ENCODE measurements at places on chromosomes 12 and 14. TPM values are rescaled to one million over a fixed set of nuclear protein-coding genes. Genes with fewer than 3 reads are reported as not detected.

CLEC1A gene
- total RNA-seq, result not detected

NINJ2 gene
- total RNA-seq, result not detected

SLC4A8 gene
- total RNA-seq, result 5.2 TPM

CKB gene
- 31.7 TPM for total RNA-seq

YBX3 gene
- 60.8 TPM for total RNA-seq

TUNAR gene
- not detected for total RNA-seq

GRCh38 chr12:18651525-18651924 lies 86.3 kb downstream of the PLCZ1 start:
- DNase-seq, result no peak

DNA sequence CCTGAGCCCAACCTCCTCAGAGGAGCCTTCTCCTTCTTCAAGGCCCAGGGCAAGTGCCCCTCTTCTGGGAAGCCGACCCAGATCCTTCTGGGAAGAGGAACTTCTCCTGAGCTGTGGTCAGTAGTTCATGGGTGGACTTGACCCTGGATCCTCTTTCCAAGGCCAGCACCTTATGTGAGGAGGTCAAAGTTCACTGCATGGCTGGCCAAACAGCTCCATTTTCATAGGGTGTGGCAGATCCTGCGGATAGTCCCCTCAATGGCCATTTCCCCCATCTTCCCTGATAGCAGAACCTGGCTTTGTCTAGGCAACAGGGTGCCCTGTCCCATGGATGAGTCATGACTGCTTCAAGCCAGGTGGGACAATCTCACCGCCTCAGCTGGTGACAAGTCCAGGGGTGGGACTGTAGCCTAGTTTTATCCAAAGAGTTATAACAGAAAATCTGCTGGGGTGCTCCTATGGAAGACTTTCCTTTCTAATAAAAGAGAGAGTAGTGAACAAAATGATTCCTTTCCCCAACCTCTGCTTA lies 10.4 kb downstream of the ASB2 start:
- DNase-seq, result no peak

DNA sequence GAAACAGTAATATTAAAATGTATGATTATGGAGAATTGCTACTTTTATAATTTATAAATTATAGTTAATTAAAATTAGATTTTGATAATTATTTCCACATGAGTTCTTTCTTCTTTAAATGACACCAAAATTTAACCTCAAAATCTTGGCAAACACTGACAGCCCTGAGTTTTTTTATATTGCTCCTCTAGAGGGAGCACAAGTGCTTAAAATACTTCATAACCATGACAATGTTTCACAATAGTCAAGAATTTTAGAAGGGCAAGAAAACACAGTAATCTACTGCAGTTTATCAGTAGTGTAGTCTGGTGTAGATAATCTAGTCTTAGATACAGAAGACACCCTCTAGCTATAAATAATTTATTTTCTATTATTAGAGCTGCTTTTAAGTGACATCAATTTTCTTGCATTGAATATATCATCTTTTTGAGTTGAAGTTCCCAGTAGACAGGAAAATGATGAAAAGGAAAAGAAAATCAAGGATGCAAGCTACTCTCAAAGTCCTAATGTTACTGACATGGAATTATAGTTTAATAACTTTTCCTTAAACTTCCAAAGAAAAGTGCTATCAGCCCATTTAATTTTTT lies 14.3 kb upstream of the PTGER2 start:
- peak; percentile 71 for DNase-seq

GRCh38 chr12:124928095-124928911 lies 13.9 kb upstream of the UBC start:
- peak; percentile 91 for DNase-seq

GRCh38 chr14:95469134-95469481 lies 47.3 kb downstream of the SYNE3 start:
- no peak for DNase-seq

GRCh38 chr14:82342596-82342995 lies 808.9 kb upstream of the SEL1L start:
- no peak for DNase-seq

DNA sequence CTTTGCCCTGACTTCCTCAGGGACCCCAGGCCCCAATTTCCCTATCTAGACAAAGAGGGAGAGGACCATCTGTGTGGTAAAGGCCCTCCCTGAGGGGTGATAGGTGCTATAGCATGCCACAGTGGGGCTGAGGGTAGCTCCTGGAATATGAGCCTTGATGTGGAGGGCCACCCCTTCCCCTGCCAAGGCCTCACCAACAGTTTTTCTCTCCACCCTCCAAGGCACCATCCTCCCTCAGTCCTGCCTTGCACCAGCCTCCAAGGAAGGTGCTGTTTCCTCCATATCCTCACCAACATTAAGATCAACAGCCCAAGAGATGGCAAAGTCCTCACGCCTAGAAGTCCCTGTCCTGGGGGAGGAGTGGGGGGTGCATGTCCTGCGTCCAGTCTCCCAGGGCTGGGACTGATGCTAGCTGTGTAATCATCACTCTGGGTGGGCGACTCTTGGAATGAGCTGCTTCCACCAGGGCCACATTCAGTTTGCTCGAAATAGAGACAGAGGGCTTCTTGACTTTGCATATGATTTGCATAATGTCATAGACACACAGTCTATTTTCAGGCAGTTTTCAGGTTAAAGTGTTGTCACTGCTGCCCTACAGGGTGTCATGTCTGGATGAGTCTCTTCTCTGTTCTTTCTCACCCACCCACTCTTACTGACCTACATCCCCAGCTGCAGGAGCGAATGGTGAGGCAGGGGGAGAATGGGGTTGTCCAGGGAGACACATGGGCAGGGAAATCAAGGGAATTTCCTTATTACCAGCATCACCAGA lies 17.4 kb downstream of the ACVRL1 start:
- no peak for DNase-seq

GRCh38 chr12:30442461-30442860 lies 253.2 kb downstream of the IPO8 start:
- DNase-seq, result no peak

- DNase-seq, result peak; percentile 33
Measured at GRCh38 chr14:67514650-67515385, 18.3 kb upstream of the PLEKHH1 start.

DNA sequence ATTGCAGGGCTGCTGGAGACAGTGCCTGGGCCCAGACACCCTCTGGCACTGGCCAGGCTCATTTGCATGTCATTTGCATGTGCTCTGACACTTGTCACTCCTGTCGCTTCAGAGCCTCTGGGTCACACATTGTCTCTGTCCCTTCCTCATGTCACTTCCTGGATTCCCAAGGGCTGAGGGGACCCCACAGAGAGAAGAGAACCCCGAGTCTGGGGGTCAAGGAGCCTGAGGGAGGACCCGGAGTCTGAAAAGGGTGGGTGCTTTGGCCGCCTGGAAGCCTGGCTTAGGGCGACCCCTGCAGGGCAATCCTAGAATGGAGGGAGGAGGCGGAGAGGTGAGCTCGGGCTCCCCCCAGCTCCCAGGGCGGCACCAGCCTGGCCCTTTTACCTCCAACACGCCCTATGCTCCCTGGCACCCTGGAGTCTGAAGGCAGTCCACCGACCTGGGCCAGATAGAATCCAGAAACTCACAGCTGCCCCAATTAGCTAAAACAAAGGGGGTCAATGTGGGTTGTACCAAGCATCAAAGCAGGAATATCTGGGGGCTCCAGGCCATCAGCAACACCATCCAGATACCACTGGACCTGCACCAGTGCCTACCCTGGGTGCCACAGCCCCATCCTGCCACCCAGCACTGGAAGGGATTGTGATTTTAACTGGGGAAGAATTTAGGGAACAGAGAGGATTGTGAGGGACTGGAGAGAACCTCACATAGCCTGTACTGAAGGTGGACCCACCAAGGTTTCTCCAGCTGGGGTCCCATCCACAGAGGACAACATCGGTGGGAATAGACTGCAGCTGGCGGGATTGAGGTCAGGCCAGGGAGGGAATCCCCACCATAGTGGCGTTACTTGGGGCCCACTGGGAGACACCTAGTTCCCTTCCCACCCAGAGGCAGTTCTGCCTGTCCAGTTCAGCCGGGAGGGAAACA lies 21.8 kb upstream of the KRT78 start:
- DNase-seq, result peak; percentile 25

- peak; percentile 89 for DNase-seq
Measured at GRCh38 chr12:58920102-58920960, at the start of gene LRIG3. LRIG3 (minus strand) TSS chr12:58920504; CDS start chr12:58920235, 269 bp downstream.

DNA sequence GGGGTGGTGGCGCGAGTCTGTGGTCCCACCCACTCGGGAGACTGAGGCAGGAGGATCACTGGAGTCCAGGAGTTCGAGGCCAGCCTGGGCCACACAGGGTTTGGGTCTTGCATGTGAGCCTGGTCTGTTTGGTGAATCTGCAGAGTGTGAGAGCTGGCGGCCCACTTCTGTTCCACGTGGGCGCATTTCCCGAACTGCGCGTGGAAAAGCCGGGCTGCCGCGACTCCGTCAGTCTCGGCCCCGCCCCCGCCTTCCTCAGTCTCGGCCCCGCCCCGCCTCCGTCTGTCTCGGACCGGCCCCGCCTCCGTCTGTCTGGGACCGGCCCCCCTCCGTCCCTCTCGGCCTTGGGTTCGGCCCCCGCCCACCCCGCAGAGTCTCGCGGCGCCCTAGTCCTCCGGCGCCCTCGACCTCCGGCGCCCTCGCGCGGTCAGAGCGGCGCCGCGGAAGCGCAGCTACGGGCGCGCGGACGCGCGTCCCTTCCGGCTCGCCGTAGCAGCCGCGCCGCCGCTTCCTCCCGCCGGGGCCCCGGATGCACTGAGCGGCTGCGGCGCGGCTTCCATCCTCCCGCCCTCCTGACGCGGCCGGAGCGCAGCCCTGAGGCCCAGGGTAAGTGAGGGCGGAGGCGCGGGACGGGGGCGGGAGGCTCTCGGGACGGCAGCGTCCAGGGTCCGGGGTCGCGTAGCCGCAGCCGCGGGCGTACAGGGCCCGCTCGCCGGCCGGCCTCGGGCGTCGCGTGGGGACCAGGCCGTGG lies at the start of gene EP400:
Gene EP400, plus strand, starts transcription at position 512 of the 751 bp plus-strand sequence. CDS start 10,678 bp downstream, outside the sequence.
- DNase-seq, result peak; percentile 90

DNA sequence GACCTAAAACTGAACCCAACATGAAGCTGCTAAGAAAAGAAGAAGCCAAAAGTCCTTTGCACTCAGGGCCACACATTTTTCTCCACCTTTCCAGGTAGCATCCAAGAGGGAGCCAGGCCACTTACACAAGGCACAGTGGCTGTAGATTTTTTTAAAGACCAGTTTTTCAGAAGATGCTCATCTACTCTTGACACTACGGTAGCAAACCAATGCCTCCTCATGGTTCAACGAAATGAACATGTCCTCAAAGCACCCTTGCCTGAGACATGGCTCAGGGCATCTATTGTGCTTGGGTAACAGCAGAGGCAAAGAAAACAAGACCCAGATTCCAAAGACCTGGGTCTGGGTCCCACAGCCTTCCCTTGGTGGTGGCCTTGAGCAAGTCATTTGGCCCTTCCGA lies 22.3 kb downstream of the PRIMA1 start:
- no peak for DNase-seq

GRCh38 chr14:56149995-56150394 lies 31.8 kb downstream of the PELI2 start:
- DNase-seq, result no peak

DNA sequence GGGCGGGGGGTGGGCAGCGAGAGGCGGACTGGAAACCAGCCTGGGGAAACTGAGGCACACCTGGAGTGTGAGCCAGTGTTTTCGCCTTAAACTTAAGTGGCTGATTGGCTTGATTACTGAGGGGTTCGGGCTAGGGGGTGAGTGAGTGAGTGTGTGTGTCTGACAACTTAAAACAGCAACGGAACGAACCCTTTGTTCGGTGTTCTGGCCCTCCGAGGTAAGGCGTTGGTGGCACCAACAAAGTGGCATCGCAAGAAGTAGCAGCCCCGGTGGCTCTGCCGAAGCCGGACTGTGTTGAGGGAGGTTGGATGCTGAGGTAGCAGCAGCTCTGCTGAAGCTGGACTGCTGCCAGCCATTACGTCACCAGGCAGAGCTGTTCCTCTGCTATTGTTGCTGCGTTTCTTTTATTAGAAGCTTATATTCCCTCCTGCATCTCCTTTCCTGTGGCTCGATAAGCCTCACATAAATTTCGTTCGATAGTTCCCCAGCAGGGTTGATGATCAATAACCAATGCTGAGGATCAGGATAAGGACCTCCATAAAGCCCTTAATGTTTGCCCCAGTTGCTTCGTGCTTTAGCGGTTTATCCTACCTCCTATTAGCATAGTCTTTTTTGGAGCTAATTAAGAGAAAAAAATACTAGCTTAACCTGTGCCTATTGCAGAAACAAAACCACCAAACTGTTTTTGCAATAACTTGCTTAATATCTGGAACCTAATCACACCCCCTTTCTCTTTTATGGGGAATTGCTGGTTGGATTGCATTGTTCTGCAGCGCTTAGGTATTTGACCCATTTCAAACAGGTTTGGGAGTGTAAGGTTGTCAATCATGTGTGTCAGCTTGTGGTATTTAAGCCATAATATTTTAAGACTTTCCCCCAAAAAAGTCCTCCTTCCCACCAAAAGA lies 1.3 kb downstream of the GPR137C start:
- DNase-seq, result peak; percentile 91

- DNase-seq, result no peak
Measured at GRCh38 chr12:21337959-21338744, 3.4 kb upstream of the SLCO1A2 start.

- no peak for DNase-seq
Measured at GRCh38 chr14:82385048-82385447, 851.4 kb upstream of the SEL1L start.

DNA sequence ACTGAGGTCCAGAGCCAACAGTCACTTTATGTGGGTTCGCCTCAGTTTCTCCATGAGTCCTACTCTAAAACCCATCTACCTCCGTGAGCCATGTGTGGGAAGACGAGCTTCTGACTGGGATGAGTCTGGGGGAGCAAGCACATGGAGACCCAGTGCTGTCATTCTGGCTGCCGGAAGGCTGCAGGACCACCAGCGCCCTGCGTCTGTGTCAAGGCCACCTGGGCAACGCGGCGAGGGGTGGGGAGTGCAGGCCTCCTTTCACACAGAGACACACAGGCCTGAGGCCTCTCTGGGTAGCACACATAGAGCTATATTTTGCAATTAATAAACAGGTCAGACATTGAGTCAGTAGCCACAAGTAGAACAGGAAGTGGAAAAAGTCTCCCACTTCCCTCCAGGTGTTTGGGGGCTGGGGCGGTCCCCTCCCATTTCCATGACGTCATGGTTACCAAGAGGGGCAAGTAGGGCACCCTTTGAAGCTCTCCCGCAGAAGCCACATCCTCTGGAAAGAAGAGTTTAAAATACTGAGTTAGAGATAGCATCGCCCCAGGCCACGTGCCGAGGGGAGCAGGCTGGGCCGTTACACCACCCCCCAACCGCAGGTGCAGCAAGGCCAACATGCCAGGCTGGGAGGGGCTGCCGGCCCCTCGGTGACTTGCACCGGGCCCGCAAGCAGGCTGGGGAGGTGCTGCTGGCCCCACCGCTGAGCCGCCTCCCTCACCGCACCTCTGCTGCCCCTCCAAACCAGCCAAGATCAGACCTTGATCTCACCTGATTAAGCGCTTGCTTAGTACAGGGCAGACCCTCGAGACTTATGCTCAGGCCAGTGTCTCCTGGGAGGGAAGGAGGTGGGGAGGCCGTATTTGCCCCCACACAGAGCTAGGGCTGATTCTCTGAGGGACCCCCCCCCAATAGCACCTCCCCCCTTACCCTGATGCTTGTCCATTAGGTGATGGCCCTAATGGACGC lies 32.7 kb downstream of the DAD1 start:
- peak; percentile 89 for DNase-seq

DNA sequence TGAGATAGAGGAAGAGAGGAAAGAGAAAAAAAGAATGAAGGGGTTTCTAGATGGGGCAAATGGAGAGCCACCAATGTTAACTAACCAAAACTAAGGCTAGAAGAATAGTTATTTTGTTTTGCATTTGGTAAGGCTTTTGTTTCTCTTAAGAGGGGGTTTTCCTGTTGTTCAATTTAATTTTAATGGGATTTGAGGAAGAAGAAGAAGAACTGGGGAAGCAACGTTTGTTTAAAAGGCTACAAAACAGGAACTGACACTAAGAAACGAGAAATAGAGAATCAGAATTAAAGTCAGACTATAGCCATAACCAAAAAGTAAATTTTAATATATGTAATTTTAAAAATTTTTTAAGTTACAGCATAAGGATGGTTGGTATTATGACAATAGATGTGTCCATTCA lies 13.7 kb downstream of the TXNDC16 start:
- DNase-seq, result no peak

Data from IMR-90 (cell line).